Activated naive CD8-positive, alpha-beta T cell treated with anti-CD3 and anti-CD28 coated beads, Interleukin-2, amount 10 ng/mL, durations not matched to agents 7 days and 5 days (primary cell): ENCODE measurements at places on chromosomes 7 and 10. TPM values are rescaled to one million over a fixed set of nuclear protein-coding genes. Genes with fewer than 3 reads are reported as not detected.

The EPO gene
- not detected for total RNA-seq

- no peak for DNase-seq
These were observed 11.6 kb downstream of the MTPN start for GRCh38 chr7:135965602-135966001.

DNA sequence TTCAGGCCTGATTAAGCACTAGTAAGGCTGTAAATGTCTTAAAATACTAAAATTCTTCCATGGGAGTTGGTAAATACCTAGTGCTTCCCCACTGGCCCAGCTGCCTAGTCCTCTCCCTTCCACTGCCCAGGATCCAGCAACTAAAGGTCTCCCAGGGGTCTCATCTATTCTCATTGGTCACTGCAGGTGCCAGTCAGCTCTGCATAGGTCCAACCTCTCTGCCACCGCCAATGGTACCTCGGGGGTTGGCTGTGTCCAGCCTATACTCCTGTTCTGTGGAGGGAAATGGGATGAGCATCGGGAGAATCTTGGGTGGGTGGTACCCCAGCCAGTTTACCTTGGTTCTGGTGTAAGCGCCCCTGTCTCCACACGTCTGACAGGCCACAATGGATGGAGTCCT is 6.1 kb upstream of the CREB5 start:
- DNase-seq = no peak

- no peak for DNase-seq
These were observed 123.9 kb downstream of the CREB5 start for GRCh38 chr7:28536259-28536658.

The JMJD1C gene
- 94.4 TPM for total RNA-seq
